NCI-H524 (cell line): ENCODE measurements at places on chromosomes 12 and 14.
A peak's percentile ranks its signal among the peaks of the same experiment; 100 is the strongest.

DNA sequence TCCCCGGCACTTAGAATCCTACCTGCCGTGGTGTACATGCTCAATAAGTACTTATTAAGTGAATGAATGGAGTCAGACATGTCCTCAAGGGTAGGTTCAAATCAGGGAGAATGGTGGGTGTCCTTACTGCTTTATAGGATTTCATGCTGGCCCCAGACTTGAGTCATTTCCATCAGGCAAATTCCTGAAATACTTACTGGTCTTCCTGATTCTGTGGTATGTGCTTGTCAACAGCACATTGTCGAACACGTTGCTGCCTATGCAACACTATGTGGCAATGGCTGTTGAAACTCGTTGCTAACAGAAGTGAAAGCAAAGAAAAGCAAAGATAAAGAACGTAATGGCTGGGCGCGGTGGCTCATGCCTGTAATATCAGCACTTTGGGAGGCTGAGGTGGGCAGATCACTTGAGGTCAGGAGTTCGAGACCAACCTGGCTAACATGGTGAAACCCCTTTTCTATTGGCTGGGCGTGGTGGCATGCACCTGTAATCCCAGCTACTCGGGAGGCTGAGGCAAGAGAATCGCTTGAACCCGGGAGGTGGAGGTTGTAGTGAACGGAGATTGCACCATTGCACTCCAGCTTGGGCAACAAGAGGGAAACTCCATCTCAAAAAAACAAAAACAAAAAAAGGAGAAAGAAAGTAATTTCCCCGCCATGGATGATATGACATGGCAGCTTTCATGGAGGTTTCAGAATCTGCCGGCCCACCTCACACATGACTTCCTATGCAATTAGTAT lies 214.9 kb downstream of the ZFP36L1 start:
- DNase-seq, result no peak

GRCh38 chr12:2877953-2878732 lies 1.1 kb downstream of the RHNO1 start:
- no peak for DNase-seq

DNA sequence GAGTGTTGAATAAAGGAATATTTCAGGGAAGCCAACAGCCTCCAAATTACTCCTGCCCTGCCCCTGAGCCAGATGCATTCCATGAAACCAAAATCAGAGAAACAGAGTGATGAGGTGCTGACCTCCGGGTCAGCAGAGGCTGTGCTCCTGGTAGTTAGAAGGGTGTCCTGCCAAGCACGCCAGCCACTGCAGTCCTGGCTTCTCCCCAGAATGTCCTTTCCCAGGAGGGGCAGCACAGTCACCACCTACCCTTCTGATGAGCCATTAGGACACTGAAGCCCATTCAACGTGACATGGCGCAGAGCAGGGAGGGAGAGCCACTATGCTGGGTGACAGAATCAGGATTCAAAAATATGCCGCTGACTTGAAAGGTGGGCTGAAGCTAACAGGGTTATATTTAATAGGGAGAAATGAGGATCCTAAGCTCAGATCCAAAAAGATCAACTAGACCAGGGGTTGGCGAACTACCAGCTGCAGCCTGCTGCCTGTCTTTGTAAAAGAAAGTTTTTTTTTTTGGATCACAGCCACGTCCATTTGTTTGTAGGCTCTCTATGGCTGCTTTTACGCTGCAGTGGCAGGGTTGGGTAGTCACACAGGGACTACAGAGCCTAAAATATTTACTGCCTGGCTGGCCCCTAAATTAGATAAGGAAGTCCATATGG lies 34.5 kb upstream of the PLEK2 start:
- DNase-seq, result no peak

GRCh38 chr12:666766-667308 lies 3.6 kb upstream of the NINJ2 start:
- DNase-seq, result no peak

DNA sequence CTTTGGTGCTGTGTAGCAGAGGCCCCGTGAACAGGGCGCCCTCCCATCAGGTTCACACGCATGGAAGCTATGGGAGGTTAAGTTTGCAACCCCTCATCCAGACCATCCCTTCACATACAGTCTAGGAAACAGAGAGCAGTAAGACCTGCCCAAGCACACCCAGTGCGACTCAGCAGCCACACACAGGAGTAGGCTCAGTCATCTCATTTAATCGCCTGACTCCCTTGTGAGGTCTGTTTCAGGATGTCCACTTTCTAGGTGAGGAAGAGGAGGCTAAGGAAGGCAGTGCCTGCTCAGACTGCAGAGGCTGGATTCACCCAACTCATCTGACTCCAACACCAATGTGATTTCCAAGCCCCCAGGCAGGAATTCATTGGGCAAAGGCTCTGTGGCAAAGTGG lies 11.9 kb downstream of the BDKRB1 start:
- no peak for DNase-seq

DNA sequence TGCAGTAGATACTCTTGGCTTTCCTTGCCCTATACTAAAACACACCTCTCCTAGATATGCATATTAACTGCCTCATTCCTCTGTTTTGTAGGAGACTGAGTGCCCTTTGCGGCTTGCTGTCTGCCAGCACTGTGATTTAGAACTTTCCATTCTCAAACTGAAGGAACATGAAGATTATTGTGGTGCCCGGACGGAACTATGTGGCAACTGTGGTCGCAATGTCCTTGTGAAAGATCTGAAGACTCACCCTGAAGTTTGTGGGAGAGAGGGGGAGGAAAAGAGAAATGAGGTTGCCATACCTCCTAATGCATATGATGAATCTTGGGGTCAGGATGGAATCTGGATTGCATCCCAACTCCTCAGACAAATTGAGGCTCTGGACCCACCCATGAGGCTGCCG lies 15.4 kb downstream of the TRAFD1 start:
- no peak for DNase-seq

GRCh38 chr12:55227643-55228042 lies 6.8 kb downstream of the OR10A7 start:
- DNase-seq, result no peak

- DNase-seq, result no peak
These were observed 63.9 kb upstream of the MAP1LC3B2 start for GRCh38 chr12:116495260-116495659.

DNA sequence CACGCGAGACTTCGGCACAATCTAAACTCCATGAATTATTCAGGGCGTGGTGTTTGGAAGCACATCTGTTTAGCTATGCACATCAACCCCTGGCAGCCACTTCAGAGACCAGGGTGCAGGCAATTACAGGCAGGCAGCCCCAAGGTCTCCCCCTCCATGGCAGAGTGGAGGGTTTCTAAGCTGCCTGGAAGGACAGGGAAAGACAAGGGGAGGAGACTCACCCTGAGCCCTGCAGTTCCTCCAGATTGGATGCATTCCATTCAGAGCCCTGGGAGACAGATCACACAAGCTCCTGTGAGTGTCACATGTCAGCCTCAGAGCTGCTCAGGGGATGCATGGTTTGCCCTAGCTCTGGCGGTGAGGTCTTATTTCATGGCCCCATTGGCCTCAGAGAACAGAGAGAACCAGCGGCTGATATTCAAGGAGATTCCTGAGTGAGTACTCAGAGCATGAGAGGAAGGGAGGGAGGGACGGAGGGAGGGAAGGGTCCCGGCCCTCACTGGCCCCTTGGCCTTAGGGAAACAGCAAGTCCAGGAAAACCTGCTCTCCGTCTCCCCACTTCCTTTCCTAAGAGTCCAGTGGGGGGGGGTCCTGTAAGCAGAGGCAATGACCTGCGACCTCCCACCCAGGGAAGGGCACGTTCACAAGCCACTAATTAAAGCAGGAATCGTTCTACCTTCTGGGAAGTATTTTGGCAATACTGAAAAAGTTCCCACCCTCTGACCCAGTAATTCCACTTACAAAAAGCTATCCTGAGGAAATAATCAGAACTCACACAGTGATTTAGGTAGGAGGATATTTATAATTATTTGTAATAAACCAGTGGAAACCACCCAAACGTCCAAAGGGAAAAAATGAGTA lies 55.1 kb downstream of the SSH1 start:
- DNase-seq, result no peak

GRCh38 chr12:104414581-104415341 lies 42.0 kb upstream of the CHST11 start:
- peak; percentile 49 for DNase-seq

- no peak for DNase-seq
These were observed 117.7 kb downstream of the PHETA1 start for GRCh38 chr12:111251058-111251730.

DNA sequence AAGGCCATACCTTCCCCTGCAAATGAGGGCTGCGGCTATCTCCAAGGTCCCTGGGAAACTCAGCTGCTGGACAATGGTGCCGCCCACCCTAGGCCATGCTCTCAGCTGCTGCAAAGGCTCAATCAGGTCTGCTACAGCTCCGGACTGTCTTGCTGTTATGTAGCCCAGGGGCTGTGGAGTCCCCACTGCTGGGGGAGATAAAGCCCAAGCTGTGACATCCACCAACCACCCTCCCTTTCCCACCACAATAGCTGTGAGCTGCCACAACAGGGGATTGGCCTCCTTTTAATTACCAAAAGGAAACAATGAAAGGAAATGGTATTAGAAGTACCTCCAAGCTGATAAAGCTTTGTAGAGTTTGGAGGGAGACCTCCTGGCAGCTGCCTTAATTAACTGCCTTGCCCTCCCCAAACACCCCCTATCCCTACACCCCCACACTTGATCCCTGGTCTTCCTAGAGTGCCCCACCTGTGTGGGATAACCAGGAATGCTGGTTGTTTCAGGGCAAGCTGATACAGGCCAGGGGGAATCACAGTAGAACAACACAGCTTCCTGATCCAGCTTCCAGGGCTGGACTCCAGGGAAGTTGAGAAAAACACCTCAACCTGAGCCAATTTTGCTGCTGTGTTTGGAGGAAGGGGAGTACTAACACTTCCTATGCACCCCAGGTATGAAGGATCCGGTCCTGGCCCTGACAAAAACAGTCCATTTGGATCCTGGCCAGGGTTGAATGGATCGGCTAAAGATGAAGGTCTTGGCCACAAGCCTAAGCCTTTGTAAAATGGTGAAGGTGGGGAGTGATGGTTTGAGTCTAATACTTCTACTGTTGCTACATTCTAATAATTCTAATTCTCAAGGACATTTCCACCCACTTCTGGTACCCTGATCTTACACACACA lies at the start of gene VWF:
Gene VWF, minus strand, starts transcription at position 260 of the 899 bp plus-strand sequence. CDS start 1,474 bp downstream, outside the sequence.
- DNase-seq, result no peak

- DNase-seq, result no peak
These were observed 37.6 kb downstream of the MVK start for GRCh38 chr12:109611223-109611622.

GRCh38 chr14:91377700-91378652 lies 39.6 kb downstream of the CCDC88C start:
- DNase-seq, result peak; percentile 76

GRCh38 chr12:117035287-117035686 lies 63.9 kb downstream of the TESC start:
- DNase-seq, result no peak

- DNase-seq, result no peak
These were observed 303.3 kb downstream of the DPF3 start for GRCh38 chr14:72590577-72590976.

- no peak for DNase-seq
These were observed 37.1 kb downstream of the USP15 start for GRCh38 chr12:62297321-62297720.

GRCh38 chr12:114888448-114888847 lies 204.5 kb upstream of the TBX3 start:
- DNase-seq, result no peak

DNA sequence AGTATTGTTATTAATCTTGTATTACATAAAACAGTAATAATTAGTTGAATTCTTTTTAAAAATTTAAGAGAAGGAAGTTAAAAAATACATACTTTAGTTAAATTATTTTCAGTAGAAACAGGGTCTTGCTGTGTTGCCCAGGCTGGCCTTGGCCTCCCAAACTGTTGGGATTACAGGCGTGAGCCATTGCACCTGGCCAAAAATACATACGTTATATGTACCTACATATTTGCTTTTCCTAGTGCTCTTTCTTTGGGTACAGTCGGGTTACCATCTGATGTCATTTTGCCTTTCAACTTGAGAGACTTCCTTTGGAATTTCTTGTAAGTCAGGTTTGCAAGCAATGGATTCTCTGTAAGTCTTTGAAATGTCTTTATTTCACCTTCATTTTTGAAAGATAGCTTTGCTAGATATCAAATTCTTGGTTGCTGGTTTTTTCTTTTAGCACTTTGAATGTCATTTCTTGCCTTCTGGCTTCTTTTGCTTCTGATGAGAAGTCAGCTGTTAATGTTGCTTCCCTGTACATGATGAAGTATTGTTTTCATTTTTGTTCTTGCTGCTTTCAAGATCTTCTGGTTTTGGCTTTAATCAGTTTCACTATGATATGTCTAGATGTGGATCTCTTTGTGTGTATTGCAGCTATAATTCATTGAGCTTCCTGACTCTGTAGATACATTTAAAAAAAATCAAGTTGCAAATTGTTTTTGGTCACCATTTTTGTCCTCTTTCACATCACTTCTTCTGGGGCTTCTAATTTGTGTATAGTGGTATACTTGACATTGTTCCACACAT lies 84.4 kb downstream of the SPATS2 start:
- DNase-seq, result no peak

GRCh38 chr14:85576848-85577542 lies 47.1 kb downstream of the FLRT2 start:
- no peak for DNase-seq

DNA sequence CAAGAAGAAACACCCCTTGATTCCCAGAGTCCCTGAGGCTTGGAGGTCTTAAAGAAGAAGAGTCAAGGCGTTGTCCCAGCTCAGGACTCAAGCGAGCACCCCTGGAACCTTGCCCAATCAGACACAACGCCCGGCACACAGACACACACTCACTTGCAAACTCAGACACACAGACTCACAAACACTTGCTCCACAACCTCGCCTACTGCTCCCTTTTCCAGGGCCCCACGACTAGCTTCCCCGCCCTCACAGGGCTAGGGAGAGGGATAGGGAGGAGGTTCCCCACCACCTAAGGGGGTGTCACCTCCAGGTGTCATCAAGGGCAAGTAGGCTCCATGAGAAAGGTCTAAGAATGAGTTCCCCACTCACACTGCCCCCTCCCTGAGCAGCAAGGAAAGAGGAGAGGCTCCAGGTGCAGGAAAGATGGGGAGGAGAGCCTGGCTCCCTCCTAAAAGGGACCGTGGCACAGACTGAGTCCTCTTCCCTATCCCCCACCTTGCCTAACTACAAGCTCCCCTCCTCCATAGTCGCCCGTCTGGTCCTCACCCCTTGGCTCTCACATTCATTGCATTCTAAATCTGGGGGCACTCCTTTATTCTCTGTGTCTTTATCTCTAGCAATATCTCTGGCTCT lies 717 bp downstream of the WNT10B start:
- DNase-seq, result no peak

- no peak for DNase-seq
These were observed at the start of gene KRT6B for GRCh38 chr12:52452101-52452500. KRT6B (minus strand) TSS chr12:52452146; CDS start chr12:52452078, 68 bp downstream.

DNA sequence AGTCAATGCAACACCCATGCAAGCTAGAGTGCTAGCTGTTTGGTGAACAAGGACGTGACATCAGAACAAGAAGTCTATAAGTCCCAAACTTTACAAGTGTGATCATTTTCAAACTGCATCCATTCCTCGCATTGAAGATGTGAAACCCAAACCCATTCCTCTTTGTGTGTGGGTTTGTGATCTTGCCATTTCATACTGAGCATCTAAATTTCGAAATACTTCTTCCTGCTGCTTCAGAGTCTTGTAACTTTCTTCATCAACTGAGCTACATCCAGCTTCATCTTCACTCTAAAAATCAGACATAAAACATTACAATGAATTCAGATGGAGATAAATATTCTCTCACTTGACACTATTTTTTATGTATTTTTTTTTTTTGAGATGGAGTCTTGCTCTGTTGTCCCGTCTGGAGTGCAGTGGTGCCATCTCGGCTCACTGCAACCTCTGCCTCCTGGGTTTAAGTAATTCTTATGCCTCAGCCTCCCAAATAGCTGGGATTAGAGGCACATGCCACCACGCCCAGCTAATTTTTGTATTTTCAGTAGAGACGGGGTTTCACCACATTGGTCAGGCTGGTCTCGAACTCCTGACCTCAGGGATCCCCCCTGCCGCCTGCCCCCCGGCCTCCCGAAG lies 4.8 kb upstream of the ZCCHC8 start:
- DNase-seq, result no peak
